ENCODE measurements at places on chromosomes 1 and 21. TPM values are rescaled to one million over a fixed set of nuclear protein-coding genes. Genes with fewer than 3 reads are reported as not detected.

The TRIM62 gene
- 4.2 TPM for polyA plus RNA-seq

The ENSA gene
- polyA plus RNA-seq: 224 TPM

The COA6 gene
- 26.8 TPM for polyA plus RNA-seq

DNA sequence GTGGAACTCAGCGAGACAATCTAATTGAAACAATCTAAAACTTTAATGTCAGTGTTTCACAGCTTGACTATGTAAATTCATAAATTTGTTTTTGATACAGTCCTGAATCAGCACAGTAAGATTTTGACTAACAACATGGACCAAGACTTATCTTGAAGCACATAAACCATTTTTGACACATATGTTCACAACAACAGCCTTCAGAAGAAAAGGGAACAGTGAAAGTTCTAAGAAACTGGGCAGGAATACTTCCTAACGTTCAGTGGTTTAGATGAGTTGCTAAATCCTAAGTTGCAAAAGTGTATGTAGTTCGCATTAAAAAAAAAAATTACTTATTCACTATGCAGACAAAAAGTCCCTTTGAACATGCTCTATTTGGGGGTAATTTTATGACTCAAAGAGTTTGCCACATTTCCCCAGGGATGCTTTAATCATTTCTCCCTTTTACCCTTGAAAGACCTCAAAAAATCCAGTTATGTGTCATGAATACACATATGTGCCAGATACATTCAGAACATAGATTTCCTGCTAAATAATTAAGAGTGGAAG, 120.2 kb downstream of the MRPL39 start:
- no peak for DNase-seq

DNA sequence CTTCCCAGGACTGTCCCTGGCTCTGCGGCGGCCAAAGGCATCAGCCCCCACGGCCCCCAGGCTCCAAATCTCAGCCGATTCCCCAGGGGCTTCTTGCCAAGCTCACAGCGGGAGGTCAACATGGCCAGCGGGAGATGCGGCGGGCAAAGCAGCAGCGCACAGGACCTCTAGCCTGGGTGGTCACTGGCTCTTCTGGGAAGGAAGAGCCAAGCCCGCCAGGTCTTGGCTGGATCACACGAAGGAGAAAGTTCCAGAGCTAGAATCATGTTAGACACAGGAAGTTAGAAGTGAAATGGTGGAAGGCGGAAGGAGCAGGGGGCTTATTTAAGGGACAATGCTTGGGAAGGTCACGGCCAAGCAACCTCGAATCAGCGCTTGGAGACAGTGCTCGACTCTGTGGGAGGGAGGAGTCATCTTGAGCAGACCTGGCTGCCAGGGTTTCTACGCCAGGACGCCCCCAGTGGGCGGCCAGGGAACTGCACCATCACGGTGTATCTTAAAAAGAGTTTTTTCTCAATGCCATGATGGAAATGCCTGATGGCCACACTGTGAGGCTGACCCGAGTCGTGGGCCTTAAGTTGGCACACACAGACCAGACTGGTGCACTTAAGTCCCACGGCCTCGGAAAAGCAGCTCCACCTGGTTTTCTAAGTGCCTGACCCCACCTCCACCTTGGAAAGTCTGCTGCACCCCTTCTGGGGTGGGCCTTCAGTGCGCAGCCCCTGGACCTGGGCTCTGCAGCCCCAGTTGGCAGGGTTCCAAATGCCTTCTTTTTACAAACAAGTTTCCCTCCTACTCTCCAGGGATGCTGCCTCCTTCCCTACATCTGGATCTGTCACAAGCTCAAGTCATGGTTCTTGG, 29.3 kb downstream of the SLC66A1 start:
- no peak for DNase-seq
